Regular cardiac myocyte (primary cell): ENCODE measurements at places on chromosomes 13 and 19. TPM values are rescaled to one million over a fixed set of nuclear protein-coding genes. Genes with fewer than 3 reads are reported as not detected.

Gene B3GNT3
- not detected in 2 replicates for total RNA-seq

Gene CCDC122
- total RNA-seq = 1.7 and 29.6 TPM in 2 replicates

Gene PODNL1
- total RNA-seq = 0.58 and 0.85 TPM in 2 replicates

Gene USHBP1
- total RNA-seq = under 0.01 and 0.28 TPM in 2 replicates
